ENCODE measurements at places on chromosomes 4 and X. TPM values are rescaled to one million over a fixed set of nuclear protein-coding genes. Genes with fewer than 3 reads are reported as not detected.

DNA sequence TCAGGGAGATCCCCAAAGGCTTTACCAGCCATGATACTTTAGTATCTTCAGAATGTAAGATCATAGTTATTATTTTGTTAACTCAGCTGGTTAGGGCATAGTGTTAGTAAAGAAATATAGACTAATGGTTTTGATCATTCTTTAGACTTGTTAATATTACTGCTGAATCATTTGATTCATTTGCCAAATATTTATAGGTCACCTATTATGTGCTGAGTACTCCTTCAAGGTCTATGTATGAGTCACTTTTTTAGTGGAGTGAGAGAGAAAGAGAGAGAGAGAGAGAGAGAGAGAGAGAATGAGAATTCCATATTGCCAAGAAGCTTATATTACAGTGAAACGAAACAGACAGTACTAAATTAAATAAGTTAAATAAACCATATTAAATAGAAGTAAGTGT, 110.3 kb downstream of the UBE2NL start:
- DNase-seq, result no peak

DNA sequence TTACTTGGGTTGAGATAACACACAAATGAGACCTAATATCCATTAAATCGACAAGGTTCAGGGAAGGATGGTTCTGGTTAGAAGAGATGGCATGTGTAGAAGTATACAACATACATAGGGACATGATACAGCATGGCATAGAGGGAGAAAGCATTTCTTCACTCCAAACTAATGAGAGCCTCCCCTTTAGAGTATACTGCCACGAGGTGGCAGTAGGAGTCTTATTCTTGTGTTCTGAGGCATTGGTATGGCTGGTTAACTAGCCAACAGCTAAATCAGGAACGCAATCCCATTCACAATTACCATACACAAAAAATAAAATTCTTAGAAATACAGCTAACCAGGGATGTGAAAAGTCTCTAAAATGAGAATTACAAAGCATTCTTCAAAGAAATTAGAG, 29.1 kb upstream of the TRO start:
- DNase-seq, result peak; percentile 3

The GAGE12E gene
- not detected for polyA plus RNA-seq

The PRDM5 gene
- 23.6 TPM for polyA plus RNA-seq

All from left kidney (tissue), 8 donors.